Lung (tissue), 17 donors: ENCODE measurements at places on chromosomes 4 and X. TPM values are rescaled to one million over a fixed set of nuclear protein-coding genes. Genes with fewer than 3 reads are reported as not detected.

The MAGEA11 gene
- not detected for total RNA-seq

GRCh38 chr4:2795300-2795892 is 2.5 kb downstream of the SH3BP2 start:
- H3K4me1 ChIP-seq: peaks cover 46% of the 10 kb centered on the region
- no peak overlapping the region for H3K4me3 ChIP-seq
- peak overlapping the region; percentile 74 for H3K27ac ChIP-seq
- DNase-seq: no peak
- no peaks in the 10 kb centered on the region for H3K27me3 ChIP-seq
- H3K36me3 ChIP-seq: no peaks in the 10 kb centered on the region

The POF1B gene
- 1.6 TPM for total RNA-seq

- no peaks in the 10 kb centered on the region for H3K36me3 ChIP-seq
- no peaks in the 10 kb centered on the region for H3K27me3 ChIP-seq
- no peak overlapping the region for H3K27ac ChIP-seq
- no peak overlapping the region for H3K4me3 ChIP-seq
- DNase-seq: no peak
These were observed 205.4 kb downstream of the GRIA2 start for GRCh38 chr4:157425897-157426296.

DNA sequence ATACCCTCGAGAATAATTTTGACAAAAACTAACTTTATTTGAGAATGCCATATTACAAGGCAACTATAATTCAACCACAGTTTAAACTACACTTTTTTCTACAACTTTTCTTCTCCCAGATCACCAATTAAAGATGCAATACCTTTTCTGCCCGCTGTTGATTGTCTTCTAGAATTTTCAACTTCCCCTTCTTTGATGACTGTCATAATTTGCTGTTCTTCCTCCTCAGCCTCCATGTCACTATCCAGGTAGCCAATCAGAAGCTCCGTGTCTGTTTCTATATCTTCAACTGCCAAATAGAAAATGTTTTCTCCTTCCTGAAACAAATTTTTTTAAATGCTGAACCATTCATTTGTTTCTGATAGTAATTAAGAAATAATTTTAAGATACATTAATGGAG is 101.5 kb downstream of the PRDM5 start:
- no peak overlapping the region for H3K27ac ChIP-seq
- no peaks in the 10 kb centered on the region for H3K36me3 ChIP-seq
- no peak for DNase-seq
- H3K4me1 ChIP-seq: no peaks in the 10 kb centered on the region
- H3K4me3 ChIP-seq: no peak overlapping the region

The TKTL2 gene
- not detected for total RNA-seq

The APLN gene
- total RNA-seq: 1.8 TPM

- no peaks in the 10 kb centered on the region for H3K36me3 ChIP-seq
- no peak overlapping the region for H3K27ac ChIP-seq
- H3K4me1 ChIP-seq: no peaks in the 10 kb centered on the region
- H3K4me3 ChIP-seq: no peak overlapping the region
- no peaks in the 10 kb centered on the region for H3K27me3 ChIP-seq
These were observed 149.4 kb downstream of the FAT4 start for GRCh38 chr4:125464146-125464545.

DNA sequence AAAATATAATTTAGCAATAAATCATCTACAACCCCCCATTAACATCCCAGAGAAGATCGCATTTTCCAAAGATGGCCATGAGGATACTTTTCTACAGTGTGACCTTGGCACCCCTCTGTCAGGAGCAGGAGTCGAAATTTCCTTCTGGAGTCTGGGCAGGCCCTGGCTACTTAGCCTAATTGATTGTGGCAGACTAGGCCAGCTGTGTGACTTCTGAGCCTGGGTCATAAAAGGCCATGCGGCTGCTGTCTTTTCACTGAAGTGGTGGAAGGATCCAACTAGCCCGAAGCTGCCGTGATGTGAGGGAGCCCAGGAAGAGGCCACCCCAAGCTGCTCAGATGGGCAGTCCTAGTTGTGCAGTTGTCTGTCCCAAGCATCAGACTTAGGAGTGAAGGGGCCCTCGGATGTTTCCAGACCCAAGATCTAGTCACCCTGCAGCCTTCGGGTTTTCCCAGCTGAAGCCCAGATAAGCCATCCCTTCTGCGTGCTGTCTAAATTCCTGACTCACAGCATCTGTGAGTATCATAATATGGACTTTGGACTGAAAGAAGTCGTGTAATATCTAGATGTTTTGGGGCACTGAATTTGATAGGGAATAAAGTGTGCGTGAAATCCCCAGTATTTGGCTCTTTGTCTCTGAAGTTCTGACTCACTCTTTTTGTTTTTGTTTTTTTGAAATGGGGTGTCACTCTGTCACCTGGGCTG is 21.0 kb downstream of the PDK3 start:
- H3K4me1 ChIP-seq: no peaks in the 10 kb centered on the region
- no peak overlapping the region for H3K27ac ChIP-seq
- no peak for DNase-seq
- no peaks in the 10 kb centered on the region for H3K36me3 ChIP-seq

- no peak overlapping the region for H3K27ac ChIP-seq
- H3K4me3 ChIP-seq: no peak overlapping the region
- H3K27me3 ChIP-seq: no peaks in the 10 kb centered on the region
- no peaks in the 10 kb centered on the region for H3K36me3 ChIP-seq
These were observed 255.6 kb downstream of the ASMT start for GRCh38 chrX:1870421-1870820.

DNA sequence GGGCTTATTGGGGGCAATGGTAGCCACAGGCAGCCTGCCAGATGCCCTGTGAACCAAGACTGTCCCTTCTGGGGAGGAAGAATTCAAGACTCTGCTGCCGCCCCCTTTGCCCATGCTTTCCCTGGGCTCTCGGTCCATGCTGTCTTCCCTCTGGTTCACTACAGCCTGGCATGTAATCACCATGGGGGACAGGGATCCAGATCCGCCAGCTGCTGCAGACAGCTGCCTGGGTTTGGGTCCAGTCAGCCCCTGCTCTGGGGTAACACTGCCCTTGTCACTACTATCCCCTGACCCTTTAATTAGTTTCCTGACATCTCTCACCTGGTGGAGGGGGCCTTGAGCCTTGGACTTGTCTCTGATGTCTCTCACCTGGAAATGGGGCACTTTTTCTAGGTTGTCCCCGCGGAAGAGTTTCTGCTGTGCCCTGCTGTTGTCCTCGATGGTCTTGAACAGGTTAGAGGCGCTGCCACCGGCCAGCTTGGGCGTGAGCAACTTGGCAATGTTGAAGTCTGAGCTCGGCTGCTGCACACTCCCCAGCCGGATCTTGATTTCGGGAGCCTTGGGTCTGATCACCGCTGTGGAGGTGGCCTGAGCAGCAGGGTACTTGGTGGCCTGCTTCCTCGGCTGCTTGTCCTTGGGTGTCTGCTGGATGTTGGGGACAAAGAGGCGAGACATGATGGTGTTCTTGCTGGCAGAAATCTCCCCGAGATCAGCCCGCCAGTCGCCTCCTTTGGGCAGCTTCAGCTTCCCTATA is 6.4 kb downstream of the C4orf54 start:
- no peak for DNase-seq
- no peaks in the 10 kb centered on the region for H3K36me3 ChIP-seq

DNA sequence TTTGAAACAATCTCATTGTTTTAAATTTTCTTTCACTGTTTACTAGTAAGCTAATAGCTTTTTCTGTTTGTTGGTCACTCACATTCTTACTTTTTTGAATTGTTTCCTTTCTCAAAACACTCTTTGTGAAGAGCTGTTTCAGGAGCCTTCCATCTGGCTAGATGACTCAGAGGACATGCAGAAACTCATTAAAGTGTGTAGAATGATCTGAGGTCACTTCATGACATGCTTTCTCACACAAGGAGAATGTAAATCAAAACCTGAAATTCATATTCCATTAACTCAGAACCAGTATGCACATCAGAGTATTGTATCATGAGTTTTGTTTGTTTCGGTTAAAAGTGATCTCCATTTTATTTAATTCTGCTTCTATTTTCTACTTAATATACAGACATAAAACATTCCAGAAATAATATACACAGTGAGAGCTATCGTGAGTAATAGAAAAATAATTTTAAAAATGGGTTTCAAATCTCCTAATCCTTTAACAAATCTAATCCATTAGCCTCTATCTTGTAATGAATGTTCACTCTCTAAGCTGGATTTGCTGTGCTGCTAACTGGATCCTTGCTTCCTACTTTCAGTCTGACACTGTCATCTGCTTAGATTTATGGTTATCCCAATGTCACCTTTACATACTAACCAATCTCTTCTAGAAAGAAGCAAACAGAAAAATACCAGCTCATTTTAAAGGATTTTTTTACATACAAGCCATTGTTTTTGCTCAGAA is 449.6 kb downstream of the FSTL5 start:
- H3K4me3 ChIP-seq: no peak overlapping the region
- H3K4me1 ChIP-seq: no peaks in the 10 kb centered on the region
- no peaks in the 10 kb centered on the region for H3K36me3 ChIP-seq
- no peak overlapping the region for H3K27ac ChIP-seq

The HERC3 gene
- 48.0 TPM for total RNA-seq

The CCDC149 gene
- total RNA-seq: 21.1 TPM

- DNase-seq: no peak
- H3K4me3 ChIP-seq: no peak overlapping the region
- no peaks in the 10 kb centered on the region for H3K27me3 ChIP-seq
- H3K36me3 ChIP-seq: no peaks in the 10 kb centered on the region
- H3K4me1 ChIP-seq: no peaks in the 10 kb centered on the region
- no peak overlapping the region for H3K27ac ChIP-seq
These were observed 96.6 kb upstream of the BANK1 start for GRCh38 chr4:101693842-101694398.

The GPRIN3 gene
- total RNA-seq: 5.4 TPM

DNA sequence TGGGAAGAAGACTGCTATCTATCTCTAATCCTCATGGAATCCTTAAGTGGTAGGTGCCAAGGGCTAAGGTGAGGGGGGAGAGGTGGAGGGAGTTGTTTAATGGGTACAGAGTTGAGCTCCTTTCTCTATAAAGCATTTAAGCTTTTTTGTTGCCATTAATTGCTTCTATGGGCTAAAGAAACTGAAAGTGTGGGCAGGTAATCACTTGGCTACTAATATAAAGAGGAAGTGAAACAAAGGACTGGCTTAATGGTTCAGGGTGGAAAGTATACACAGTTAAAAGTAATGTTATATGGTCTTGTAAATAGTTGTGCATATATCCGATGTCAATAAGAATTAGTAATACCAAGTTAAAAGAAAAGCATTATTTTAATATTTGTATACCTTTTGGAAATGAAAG is 83.9 kb downstream of the POLA1 start:
- H3K4me3 ChIP-seq: no peak overlapping the region
- no peak for DNase-seq
- H3K4me1 ChIP-seq: no peaks in the 10 kb centered on the region
- no peaks in the 10 kb centered on the region for H3K36me3 ChIP-seq
- no peaks in the 10 kb centered on the region for H3K27me3 ChIP-seq
- no peak overlapping the region for H3K27ac ChIP-seq

DNA sequence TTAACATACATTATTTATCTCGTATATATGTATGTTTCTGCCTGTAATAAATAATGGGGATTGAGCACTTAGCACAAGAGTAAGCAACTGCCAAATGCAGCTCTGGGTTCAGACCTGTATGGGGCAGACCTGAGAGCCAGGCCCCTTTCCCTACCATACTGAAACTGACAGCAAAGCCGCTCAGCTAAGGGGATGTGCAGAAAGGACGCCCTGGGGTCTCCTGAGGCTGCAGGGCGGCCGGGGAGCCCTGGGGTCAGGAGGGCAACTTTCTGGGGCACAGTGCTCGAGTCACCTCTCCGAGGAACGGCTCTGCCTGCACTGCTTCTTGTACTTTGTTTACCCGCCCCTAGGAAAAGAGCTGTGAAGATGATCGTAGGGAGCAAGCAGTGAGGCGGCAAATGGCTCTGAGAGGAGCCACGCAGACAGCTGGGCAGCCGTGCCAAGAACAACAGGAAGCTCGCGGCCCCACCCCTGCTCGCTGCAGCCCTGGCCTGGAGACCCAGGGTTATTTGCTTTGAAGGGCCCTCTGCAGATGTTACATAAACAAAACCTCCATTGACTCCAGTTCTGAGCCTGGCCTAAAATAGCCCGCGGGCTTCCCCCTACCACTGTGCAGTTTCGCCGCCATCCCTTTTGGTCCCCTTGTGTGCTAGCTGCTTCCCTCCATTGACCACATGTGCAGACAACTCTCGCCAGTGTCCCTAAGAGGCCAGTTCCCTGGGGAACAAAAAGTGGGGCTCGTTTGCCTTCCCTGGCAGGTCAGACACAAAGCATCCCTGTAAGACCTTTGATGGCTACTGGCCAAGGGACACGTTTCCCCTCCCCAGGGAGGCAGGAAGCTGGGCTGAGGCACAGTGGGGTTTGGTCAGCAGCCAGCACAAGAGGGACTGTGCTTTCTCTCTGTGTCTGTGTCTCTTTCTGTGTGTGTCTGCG is 111.3 kb upstream of the LNX1 start:
- H3K4me1 ChIP-seq: no peaks in the 10 kb centered on the region
- H3K27ac ChIP-seq: peak overlapping the region; percentile 90
- DNase-seq: peak; percentile 91
- H3K36me3 ChIP-seq: no peaks in the 10 kb centered on the region
- H3K4me3 ChIP-seq: no peak overlapping the region
- H3K27me3 ChIP-seq: no peaks in the 10 kb centered on the region

The NHSL2 gene
- total RNA-seq: 7.5 TPM

- DNase-seq: no peak
- no peaks in the 10 kb centered on the region for H3K36me3 ChIP-seq
- no peaks in the 10 kb centered on the region for H3K4me1 ChIP-seq
- no peak overlapping the region for H3K27ac ChIP-seq
These were observed 18.5 kb downstream of the ADRA2C start for GRCh38 chr4:3784454-3785291.

GRCh38 chrX:142149919-142150318 is 55.2 kb downstream of the MAGEC2 start:
- no peak overlapping the region for H3K27ac ChIP-seq
- H3K4me1 ChIP-seq: no peaks in the 10 kb centered on the region
- H3K27me3 ChIP-seq: no peaks in the 10 kb centered on the region
- no peaks in the 10 kb centered on the region for H3K36me3 ChIP-seq
- no peak for DNase-seq

The ZNF518B gene
- total RNA-seq: 44.5 TPM

- no peaks in the 10 kb centered on the region for H3K4me1 ChIP-seq
- no peaks in the 10 kb centered on the region for H3K36me3 ChIP-seq
- H3K27ac ChIP-seq: no peak overlapping the region
- H3K4me3 ChIP-seq: no peak overlapping the region
- peaks cover 27% of the 10 kb centered on the region for H3K27me3 ChIP-seq
These were observed 85.9 kb downstream of the MAGED4 start for GRCh38 chrX:52270453-52271116.

GRCh38 chrX:80285131-80285773 is 135.0 kb upstream of the TENT5D start:
- H3K4me3 ChIP-seq: no peak overlapping the region
- DNase-seq: peak; percentile 27
- H3K27ac ChIP-seq: no peak overlapping the region
- H3K36me3 ChIP-seq: no peaks in the 10 kb centered on the region
- H3K27me3 ChIP-seq: no peaks in the 10 kb centered on the region

The AMTN gene
- not detected for total RNA-seq

- no peak overlapping the region for H3K27ac ChIP-seq
- H3K4me1 ChIP-seq: no peaks in the 10 kb centered on the region
- peak; percentile 72 for DNase-seq
- no peaks in the 10 kb centered on the region for H3K27me3 ChIP-seq
These were observed 379.1 kb downstream of the IL1RAPL1 start for GRCh38 chrX:28966331-28966730.

GRCh38 chrX:794311-794710 is 163.7 kb downstream of the SHOX start:
- H3K4me3 ChIP-seq: no peak overlapping the region
- no peaks in the 10 kb centered on the region for H3K27me3 ChIP-seq
- no peaks in the 10 kb centered on the region for H3K4me1 ChIP-seq
- H3K27ac ChIP-seq: no peak overlapping the region
- H3K36me3 ChIP-seq: no peaks in the 10 kb centered on the region
- DNase-seq: no peak

The PAGE1 gene
- not detected for total RNA-seq

The SHOX gene
- total RNA-seq: not detected

- no peak overlapping the region for H3K27ac ChIP-seq
- peak; percentile 54 for DNase-seq
- peaks cover 86% of the 10 kb centered on the region for H3K27me3 ChIP-seq
These were observed 100.8 kb upstream of the TENM3 start for GRCh38 chr4:182142176-182143085.
